ENCODE measurements at places on chromosomes 1 and 21.

- DNase-seq = no peak
Observed at GRCh38 chr1:55322842-55323241, 107.7 kb upstream of the USP24 start.

GRCh38 chr1:78096976-78097375, 51.2 kb downstream of the GIPC2 start:
- DNase-seq = no peak

DNA sequence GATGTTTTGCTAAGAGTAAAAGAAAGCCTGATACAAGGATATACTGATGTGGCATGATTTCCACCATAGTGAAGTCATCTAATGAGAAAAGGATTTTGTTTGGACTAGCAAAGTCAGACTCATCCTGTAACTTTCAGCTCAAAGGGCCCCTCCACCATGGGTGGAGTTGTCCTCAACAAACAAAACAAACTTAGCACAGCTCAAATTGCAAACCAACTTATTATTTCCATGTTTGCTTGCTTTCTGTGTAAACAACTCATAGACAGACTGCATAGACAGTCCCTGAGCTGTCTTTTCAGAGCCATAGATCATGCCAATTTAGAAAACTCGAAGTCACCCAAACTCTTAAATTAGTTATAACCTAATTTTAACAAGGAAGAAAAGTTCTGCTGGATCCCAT, 69.4 kb upstream of the VAV3 start:
- no peak for DNase-seq

- no peak for DNase-seq
Observed at GRCh38 chr1:209585672-209586071, 2.2 kb downstream of the CAMK1G start.

- no peak for DNase-seq
Observed at GRCh38 chr1:94624203-94624602, 82.6 kb upstream of the F3 start.

GRCh38 chr21:46002841-46003574, 21.4 kb downstream of the COL6A1 start:
- DNase-seq = no peak

GRCh38 chr1:81308191-81308590, 492.5 kb upstream of the ADGRL2 start:
- DNase-seq = no peak

DNA sequence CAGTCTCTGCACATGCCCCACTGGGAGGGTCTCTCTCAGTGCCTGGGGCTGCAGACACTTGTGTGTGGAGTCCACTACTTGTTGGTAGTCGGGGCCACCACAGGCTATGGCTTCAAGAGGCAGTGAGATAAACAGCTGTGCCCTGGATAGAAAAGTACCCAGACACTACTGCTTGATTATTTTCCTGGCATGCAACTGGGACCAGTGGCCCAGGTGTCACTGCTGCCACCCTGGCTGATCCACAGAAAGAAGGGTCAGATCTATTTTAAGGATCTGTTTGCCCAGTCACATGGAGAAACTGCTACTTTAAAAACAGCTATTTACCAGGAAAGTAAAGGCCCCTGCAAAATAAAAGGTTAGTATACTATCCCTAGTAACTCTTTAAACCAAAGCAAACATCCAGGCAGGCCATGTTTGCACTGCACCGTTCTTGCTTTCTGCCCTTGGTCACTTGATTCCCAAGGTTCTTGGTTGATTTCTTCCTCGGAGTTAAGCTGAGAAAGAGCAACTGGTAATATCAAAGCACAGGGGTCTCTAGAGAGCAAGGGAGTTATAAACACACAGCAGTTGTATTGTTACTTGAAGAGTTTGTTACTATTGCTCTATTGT, 99.9 kb downstream of the GLUL start:
- DNase-seq = peak; percentile 87

DNA sequence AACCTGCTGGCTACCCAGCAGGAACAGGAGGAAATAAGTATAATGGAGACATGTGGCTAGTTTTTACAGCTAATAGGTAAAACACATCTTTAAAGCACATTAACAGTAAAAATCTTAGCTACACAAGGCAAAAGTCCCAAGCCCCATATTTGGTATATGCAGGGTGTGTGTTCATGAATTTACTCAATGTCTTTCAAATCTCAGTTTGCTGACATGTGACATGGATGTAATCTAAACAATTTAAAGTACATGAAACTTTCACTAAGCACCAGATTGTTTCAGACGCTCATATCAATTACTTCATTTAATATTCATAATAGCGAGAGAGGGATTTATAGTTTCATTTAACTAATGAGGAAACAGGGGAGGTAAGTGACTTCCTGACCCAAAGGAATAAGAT, 3.9 kb downstream of the TACSTD2 start:
- no peak for DNase-seq

GRCh38 chr1:48920851-48921250, 144.2 kb upstream of the BEND5 start:
- no peak for DNase-seq

DNA sequence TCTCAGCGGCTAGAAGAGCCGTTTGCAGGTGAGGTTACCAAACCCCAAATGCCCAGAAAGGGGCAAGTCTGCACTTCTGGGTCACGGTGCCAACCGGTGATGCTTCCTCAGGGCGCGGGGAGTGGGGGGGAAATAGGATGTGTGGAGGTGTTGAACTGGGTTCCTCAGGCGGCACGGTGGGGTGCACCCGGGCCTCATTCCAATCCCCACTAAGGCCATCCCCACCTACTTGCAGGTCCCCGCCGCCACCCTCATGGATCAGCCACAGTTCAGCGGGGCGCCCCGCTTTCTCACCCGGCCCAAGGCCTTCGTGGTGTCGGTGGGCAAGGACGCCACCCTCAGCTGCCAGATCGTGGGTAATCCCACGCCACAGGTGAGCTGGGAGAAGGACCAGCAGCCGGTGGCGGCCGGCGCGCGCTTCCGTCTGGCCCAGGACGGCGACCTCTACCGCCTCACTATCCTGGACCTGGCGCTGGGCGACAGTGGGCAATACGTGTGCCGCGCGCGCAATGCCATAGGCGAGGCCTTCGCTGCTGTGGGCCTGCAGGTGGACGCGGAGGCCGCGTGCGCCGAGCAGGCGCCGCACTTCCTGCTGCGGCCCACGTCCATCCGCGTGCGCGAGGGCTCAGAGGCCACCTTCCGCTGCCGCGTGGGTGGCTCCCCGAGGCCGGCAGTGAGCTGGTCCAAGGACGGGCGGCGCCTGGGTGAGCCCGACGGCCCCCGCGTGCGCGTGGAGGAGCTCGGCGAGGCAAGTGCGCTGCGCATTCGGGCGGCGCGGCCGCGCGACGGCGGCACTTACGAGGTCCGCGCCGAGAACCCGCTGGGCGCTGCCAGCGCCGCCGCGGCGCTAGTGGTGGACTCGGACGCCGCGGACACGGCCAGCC, 3.9 kb downstream of the OBSCN start:
- DNase-seq = no peak

DNA sequence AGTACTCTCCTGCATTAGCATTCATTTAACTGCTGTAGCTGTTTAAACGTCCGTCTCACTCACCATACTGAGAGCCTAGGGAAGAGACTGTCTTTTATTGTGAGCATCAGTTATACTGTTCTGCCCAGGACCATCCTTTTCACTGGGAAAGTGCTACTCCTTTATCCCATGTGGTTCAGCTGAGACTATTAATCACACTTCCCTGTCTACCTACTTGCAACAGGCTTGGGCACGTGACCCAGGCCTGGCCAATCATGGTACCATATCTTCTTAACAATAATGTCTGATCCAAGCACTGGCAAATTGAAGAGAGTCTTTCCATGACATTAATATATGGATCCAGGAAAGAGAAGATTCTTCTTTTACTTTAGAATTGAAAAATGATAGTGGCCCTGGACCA, 108.1 kb downstream of the TM2D1 start:
- DNase-seq = no peak

GRCh38 chr21:38993561-38993960, 187.8 kb downstream of the ETS2 start:
- peak; percentile 41 for DNase-seq

- DNase-seq = no peak
Observed at GRCh38 chr1:25586181-25586588, 30.4 kb upstream of the MAN1C1 start.

DNA sequence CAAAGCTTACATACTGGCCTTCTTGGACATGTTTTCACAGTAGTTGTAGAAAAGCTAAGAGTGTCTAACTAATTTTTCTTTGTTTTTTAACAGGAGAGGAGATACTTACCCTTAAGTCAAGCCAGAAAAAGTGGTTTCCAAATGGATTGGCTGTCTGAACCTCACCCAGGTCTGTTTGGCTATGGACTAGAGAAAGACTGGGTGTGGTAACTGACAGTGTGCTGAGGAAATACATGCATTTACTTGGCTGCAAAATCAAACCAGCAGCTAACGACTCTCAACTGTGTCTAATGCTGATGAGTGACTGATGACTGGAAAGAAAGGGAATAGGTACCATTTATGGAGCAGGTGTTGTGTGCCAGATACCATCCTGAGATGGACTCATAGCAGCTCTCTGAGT, 91.1 kb downstream of the MTR start:
- DNase-seq = no peak

DNA sequence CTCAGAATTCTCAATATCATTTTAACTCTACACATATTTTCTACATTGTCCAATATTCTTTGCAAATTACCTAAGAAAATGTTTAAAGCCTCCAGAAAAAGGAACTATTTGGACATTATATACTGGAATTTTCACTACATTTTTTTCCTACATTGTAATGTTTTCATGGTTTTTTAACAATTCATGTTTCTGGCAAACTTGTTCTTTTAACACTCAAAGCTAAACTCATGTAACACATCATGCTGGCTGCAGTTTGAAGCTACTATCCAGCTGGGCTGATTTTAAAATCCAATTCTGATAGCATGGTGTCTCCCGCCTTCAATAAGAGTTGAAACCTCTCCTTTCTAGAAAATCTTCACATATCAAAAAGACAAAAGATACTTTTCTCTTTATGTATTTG, 52.0 kb downstream of the TGFBR3 start:
- DNase-seq = no peak

DNA sequence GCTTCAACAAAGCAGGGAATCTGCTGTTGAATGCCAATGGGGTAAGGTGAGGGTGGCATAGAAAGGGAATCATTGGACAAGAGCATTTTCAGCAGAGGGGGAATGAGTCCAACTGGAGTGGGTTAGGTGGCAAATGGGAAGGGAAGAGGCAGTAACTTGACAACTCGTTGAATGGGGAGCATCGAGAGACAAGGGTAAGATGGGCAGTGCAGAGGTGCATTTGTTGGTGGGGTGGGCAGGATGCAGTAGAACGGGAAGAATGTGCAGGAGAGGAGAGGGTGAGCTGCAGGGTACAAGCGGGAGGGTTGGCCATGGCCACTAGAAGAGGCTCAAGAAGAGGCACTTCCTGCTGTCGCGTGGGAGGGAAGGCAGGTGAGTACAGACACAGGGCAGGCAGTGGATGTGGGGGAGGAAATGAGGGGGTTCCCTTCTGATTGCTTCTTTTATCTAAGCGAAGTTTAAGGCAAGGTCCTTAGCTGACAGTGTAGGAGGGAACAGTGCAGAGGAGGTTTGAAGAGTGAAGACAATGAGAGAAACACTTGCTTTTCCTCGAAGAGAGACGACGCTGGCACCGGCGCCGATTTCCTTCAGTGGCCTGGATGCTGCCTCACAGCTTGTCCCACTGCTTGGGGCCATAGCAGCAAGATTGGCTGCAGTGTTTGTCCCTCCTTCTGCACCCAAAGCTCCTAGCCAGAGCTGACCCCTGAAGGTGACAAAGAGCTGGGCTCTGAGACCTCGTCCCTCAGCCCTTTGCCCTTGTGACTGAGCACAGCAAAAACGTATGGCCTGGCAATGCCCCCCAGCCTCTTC, 3.2 kb upstream of the IKBKE start:
- no peak for DNase-seq

- DNase-seq = no peak
Observed at GRCh38 chr1:185404907-185405568, 88.0 kb upstream of the IVNS1ABP start.

DNA sequence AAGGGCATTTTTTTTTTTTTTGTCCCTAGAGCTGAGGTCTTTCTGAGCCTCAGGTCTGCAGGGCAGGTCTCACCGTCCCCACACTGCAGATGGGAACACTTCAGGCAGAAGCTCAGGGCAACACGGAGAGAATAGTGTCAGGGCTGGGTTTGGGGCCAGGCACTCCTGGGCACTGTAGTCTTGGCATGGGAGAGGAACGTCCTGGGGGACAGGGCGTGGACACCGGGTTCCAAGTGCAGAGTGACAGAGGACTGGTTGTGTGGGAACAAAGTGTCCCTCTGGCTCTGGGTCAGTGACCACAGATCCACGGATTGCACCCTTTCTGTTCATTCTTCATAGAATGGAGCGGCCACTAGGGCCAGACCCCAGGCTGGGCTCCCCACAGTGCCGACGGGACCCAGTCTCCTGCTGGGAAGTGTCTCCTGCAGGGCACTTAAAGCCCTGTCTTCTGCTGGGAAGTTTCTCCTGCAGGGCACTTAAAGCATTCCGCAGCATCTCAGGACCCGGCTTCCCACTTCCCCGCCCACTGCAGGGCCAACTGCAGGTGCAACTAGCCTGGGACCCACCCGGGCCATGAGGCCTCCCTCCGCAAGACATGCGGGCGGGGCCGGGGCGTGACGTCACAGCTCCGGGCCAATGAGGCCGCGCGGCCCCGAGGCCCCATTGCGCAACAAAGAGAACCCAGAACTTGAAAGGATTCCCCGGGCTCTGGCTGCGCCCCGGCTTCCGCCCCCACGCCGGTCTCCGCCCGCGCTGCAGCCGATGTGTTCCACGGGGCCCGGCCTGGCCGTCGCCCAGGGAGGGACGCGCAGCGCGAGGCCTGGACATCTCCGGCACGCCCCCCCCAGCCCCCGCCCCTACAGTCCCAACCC, 1.2 kb downstream of the GPR153 start:
- peak; percentile 63 for DNase-seq

DNA sequence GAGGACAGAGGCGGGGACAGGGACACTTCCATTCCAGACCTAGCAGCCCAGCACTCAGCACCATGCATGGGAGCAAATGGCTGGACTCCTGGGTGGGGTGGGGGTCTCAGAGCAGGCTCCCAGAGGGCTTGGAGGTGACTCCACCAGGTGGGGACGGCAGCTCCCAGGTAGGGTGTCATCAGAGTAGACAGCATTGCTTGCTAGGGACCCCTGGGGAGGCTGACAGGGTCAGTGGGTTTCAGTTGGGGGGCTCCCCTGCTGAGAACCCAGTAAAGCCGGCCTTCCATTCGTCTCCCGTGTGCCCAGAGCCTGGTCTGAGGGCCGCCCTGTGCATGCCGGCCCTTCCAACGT, 4.8 kb upstream of the GJC2 start:
- DNase-seq = no peak

GRCh38 chr1:180234369-180235076, 4.5 kb downstream of the LHX4 start:
- DNase-seq = no peak

- DNase-seq = no peak
Observed at GRCh38 chr1:23194119-23194984, 22.9 kb downstream of the HTR1D start.

- DNase-seq = no peak
Observed at GRCh38 chr1:236673289-236673919, 12.9 kb upstream of the ACTN2 start.

Data from HepG2 (cell line).